ENCODE measurements at places on chromosomes 11 and 22.

DNA sequence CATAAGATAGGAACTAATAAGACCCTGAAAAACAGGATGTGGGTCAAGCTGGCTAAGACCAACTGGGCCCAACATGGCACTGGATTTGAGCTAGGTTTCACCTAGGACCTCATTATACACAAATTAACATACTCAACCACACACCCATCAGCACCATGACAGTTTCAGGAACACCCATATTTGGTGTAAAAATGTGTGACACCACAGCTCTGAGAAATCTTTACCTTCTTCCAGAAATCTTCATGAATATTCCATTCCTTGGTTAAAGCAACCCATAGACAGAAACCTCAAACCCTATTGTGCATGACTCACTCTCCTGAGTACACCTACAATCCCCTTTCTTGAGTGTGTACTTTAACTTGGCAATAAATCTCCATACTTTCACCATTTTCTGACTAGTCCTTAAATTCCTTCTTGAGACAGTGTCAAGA lies 378.8 kb downstream of the DYNC2H1 start:
- no peak for DNase-seq

GRCh38 chr11:32597921-32598320 lies 14.3 kb downstream of the EIF3M start:
- DNase-seq: no peak

- peak; percentile 45 for DNase-seq
Measured at GRCh38 chr11:13339195-13340153, 61.9 kb downstream of the BMAL1 start.

- no peak for DNase-seq
Measured at GRCh38 chr11:109388982-109389381, 33.0 kb upstream of the C11orf87 start.

GRCh38 chr11:7596975-7597391 lies 76.3 kb downstream of the CYB5R2 start:
- no peak for DNase-seq

GRCh38 chr11:92955860-92956259 lies 13.6 kb upstream of the MTNR1B start:
- DNase-seq: no peak

DNA sequence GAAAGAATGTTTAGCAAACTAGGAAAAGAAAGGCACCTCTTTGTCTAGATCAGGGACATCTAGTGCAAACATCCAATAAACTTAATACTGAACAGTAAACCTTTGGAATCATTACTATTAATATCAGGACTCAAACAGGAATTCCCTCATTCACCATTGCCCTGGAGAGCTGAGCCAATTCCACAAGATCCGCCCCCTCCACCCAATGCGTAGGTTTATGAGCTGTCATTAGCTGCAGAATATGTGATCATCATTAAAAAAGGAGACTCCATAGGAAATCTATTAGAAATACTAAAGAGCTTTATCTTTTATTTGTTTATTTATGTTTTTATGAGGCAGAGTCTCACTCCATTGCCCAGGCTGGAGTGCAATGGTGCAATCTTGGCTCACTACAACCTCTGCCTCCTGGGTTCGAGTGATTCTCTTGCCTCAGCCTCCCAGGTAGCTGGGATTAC lies 5.5 kb downstream of the IL17REL start:
- DNase-seq: no peak

GRCh38 chr11:108343714-108344113 lies 120.8 kb downstream of the ATM start:
- no peak for DNase-seq

- DNase-seq: no peak
Measured at GRCh38 chr11:60910281-60910687, 3.7 kb upstream of the TMEM109 start.

- no peak for DNase-seq
Measured at GRCh38 chr11:19849107-19849789, 136.6 kb downstream of the NAV2 start.

DNA sequence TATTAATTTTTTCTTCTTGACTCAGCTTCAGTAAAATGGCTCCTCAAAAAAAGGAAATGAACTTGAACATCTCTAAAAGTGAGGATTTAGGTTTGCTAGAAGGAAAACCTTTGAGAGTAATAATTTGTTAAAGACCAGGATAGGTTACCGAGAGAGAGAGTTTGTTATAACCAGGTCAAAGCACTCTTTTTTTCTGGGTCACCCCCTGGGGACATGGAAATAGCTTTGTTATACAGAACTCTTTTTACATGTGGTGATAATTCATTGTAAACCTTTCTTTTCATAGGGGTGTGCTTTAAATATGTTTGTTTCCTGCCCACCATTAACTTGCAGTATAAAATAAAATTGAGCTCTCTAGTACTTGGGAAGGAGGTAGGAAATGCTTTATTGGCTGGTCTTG lies 47.7 kb downstream of the DNAJC24 start:
- DNase-seq: no peak

DNA sequence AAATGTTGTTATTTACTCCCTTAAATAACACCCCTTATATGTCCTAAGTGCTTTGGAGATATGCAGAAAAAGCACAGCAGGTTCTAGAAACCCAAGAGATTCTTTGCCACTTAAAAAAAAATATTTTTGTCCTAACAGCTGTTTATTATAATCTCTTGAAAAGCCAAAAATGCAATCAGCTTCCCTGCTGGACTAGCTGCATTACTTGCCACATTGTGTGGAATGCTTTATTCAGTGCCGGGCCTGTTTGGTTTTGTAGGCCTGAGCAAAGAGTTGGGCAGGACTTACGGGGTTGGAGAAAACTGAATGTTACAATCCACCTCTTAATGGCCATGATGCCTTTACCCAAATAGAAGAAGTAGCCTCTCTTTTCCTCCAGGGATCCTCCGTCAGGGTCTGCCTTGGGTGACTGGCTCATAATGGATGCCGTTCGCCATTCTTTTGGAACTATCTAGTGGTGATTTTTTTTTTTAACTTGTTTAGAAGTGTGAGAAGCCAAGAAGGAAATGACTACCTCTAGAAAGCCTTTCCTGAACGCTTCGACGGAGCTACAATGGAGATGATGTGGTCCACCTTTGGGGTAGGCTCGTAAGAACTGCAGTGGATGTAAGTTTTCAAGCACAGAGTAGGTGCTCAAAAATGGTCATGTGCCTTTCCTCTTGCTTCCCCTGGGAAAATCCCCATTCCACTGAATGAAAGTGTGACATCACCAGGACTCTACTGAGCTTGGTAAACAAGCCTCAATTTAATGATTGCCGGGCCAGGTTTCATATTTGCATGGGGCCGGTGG lies 241.3 kb upstream of the NCAM1 start:
- no peak for DNase-seq

- DNase-seq: no peak
Measured at GRCh38 chr11:47992959-47993820, 12.8 kb downstream of the PTPRJ start.

DNA sequence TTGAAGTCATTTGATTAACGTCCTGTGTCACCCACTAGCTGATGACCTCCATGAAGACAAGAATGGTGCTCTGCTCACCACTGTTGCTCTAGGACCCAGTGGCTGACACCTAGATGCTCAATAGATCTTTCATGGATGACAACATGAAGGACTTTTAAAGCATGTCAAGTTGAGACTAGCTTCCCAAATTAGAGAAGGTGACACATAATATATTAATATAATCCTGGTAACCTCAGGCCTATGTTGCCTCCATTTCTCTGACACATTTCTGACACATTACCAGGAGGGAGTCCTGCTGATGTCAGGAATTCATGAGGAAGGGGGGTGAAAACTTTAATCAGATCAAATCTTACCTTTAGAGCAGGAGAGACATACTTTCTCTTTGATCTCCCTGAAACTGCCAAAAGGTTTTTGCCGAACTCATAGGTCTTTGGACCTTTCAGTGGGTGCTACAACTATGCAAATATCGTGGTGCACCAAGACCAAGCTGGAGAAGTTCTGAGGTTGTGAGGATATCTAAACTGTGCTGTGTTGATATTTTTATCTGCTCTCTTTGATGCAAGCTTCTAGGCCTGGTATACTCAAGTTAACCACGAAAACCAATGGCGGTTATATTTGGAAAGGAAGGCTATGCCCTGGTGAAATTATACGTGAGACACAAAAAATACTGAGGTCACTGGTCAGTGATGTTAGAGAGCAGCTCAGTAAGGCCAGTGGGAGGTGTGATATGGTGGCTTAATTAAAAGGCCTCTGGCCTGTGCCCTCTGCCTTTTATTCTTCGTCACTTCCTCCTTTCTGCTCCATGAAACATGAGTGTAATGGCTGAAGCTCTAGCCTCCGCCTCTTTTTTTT lies 13.2 kb upstream of the AMPD3 start:
- no peak for DNase-seq

- DNase-seq: no peak
Measured at GRCh38 chr22:41909310-41910049, 5.4 kb downstream of the SHISA8 start.

DNA sequence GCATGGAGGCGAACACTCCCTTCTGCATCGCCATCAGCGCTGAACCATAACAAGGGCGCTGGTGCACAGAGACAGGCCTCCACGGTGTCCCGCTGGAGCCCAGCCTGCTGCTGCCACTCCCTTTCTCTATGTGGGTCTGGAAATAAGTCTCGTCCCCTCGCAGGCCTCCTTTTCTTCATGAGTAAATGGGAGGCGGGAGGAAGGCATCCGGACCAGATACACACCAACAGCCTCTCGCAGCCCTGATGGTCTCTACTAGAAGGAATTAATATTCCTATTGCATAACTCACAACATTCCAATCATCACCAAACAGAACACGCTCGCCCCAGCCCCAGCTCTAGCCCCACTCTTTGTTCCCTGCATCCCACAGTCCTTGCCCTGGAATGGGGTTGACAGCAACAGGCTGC lies 14.9 kb downstream of the RASD2 start:
- DNase-seq: no peak

- DNase-seq: no peak
Measured at GRCh38 chr11:76666408-76666807, 4.1 kb downstream of the LRRC32 start.

- no peak for DNase-seq
Measured at GRCh38 chr11:105206633-105207032, 67.1 kb upstream of the CARD18 start.

- DNase-seq: no peak
Measured at GRCh38 chr22:46213052-46213451, 37.0 kb downstream of the CDPF1 start.

DNA sequence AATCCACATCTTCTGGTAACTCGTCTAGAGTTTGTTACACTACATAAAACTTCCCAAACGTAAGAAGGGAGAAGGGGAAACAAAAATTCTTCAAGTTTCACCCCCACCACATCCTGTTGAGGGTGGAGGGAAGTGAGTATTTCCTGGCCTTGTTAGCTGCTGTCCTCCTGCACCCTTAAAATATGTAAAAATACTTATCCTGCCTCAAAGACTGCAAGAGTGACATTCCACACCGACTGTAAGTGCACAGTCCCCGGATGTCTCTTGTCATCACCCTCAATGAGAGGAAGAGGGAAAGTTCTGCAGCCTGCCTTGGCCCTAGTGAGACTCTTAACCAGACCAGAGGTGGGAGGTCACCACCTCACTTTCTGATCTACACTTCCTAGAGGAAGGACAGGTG lies 3.3 kb downstream of the TMEM121B start:
- no peak for DNase-seq

DNA sequence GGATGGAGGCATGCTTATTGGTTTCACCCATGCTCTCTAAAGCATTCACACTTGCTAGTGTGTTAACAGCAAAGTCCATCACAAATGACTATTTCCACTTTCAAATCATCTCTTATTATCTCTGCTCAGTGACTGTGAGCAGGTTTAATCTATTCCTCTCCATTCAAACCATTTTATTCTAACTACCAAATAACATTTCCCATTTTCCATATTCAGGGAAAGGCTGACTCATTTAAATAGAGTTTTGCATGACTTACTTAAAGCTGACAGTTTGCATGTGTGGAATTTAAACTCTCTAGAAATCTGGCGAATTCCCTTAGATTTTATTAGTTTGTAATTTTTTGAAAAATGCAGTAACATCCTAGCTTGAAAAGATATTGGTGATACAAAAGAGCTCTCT lies 615.7 kb upstream of the LRRC4C start:
- no peak for DNase-seq

GRCh38 chr11:11931461-11932055 lies 76.9 kb downstream of the DKK3 start:
- peak; percentile 59 for DNase-seq

- no peak for DNase-seq
Measured at GRCh38 chr11:124861670-124862069, 3.6 kb upstream of the ROBO3 start.
